ENCODE measurements at places on chromosomes 2 and 18.

GRCh38 chr2:40511661-40512213 lies 59.8 kb upstream of the SLC8A1 start:
- DNase-seq: no peak

GRCh38 chr2:853203-853870 lies 97.3 kb upstream of the SNTG2 start:
- no peak for DNase-seq

- DNase-seq: no peak
Measured at GRCh38 chr2:46481198-46482193, 2.1 kb downstream of the TMEM247 start.

DNA sequence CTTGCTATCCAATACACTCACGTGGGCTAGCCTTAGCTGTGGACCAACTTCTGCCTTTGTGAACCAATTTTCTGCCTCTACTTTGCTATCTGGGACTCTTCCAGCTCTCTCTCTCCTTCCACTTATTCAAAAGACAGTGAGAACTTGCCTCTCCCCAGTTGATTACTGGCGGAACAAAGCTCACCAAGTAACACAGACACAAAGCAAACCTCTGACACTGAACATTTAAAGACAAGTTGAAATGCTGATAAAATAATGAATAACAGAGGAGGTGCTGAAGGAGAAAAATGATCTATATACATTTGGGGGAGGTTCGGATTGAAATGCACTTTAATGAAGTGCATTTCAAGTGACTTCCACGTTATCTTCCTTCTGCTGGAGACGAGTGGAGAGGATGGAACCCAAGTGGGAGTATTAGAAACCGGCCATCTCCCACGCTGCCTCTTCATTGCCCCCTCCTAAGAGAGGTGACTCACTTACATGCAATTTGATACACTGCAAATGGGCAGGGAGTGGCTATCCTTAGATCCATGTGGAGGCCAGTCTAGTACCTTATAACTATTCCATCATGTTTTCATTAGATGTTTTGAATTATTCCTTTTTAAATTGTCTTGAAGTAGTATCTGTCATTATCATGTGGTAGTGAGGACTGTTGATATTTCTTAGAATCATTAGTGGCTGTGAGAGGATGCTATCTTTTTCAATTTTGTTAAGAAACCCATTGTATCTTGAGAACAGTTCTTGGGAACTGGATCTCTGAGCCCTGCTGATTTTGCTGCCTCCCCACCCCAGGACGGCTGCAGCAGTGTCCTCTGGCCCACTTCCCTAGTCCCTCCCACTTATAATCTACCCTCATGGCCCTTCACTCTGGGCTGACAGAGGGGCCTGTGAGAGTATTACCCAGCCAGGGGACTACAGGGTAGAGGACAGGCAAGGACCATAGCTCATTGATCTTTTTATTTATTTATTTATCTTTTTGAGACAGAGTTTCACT lies 6.0 kb upstream of the GLI2 start:
- DNase-seq: no peak

- no peak for DNase-seq
Measured at GRCh38 chr2:101151859-101152271, 683 bp upstream of the TBC1D8 start.

GRCh38 chr2:119248311-119248710 lies 24.7 kb downstream of the STEAP3 start:
- DNase-seq: no peak

GRCh38 chr2:28956415-28956826 lies 24.7 kb upstream of the TOGARAM2 start:
- DNase-seq: peak; percentile 53

DNA sequence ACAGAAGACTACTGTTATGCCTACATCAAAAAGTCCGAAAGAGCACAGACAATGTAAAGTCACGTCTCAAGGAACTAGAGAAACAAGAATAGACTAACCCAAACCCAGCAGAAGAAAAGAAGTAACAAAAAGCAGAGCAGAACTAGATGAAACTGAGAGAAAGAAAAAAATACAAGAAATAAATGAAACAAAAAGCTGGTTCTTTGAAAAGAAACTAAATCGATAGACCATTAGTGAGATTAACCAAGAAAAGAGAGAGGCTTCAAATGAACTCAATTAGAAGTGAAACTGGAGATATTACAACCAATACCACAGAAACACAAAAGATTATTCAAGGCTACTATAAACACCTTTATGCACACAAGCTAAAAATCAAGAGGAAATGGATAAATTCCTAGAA lies 271.8 kb downstream of the MBD2 start:
- no peak for DNase-seq

- DNase-seq: no peak
Measured at GRCh38 chr2:38933653-38934052, 44.0 kb downstream of the ARHGEF33 start.

GRCh38 chr2:203155406-203155805 lies 83.4 kb upstream of the CYP20A1 start:
- peak; percentile 34 for DNase-seq

- no peak for DNase-seq
Measured at GRCh38 chr18:64110692-64111480, 38.0 kb downstream of the LINC00305 start.

DNA sequence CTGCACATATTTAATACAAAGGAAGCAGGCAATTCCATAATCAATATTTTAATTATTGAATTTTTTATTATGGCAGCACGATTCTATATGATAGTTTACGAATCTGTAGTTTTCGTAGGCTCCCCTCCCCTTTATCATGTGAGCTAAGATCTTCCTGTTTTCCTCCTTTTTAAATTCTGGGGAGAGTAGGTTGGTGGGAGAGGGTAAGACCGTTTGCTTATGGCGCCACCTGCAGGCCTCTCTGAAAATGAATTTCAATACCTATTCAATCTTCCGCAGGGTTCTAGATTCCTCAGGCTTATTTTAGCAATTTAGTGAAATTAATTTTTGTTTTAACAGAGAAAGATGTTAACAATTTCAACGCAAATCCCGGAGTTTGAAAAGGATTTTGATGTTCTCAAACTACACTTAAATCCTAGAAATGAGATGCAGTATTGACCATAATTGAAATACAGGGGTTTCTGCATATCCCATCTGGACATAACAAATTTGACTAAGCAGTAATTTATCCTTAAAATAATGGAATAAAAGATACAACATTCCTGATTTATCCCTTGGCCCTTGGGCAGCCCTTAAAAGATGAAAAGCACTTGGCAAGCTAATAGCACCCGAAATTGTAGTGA lies 12.8 kb upstream of the GBX2 start:
- no peak for DNase-seq

DNA sequence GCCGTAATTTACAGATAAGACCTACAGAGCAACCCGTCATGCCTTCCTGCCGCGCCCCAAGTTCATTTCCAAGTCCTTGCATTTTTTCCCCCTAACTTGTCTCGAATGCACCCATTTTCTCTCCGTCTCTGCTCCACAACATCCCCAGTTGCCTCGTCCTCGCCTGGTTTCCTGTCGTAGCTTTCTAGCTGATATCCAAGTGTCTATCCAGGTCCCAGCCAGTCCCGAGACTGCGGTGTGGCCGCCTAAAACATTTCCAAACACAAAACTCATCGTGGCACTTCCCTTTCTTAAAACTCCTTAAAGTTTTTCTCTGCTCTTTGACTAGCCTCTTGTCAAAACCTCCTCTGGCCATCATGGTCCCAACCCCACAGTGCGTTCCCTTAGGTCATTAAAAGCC lies 1.2 kb upstream of the BARD1 start:
- DNase-seq: no peak

GRCh38 chr18:58321986-58322385 lies 278.0 kb downstream of the NEDD4L start:
- peak; percentile 24 for DNase-seq

DNA sequence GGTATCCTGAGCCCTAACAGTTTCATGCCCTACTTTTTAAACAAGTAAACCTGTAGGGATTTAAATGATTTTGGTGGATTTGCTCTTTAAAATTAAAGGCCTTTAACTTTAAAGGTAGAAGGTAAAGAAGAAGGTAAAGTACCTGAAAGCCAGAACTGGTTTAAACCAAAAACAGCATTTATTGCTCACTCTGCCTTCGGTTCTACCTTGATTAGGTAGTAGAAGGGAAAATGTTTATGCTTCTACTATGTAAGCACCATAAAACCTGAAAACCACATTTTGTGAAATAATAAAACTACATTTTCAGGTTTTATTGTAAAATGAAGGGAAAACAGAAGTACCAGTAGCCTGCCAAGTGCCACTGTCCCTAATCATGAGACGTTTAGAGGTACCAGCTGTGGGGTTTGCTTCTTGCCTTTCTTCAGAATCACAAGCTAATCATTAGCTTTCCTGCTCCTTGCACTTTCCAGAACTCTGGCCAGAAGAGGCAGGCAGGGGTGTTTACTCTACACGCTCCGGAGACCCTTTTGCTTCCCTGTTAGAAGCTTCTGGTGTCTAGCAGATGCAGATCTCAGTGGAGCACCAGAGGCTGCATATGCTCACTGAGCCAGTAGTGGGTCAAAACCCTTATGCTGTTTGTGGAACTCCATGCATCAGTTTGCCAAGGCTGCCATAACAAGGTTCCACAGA lies 33.3 kb downstream of the RPIA start:
- DNase-seq: no peak

GRCh38 chr2:212733273-212733672 lies 194.7 kb upstream of the ERBB4 start:
- no peak for DNase-seq

GRCh38 chr2:37326285-37326684 lies 1.7 kb upstream of the PRKD3 start:
- DNase-seq: no peak

- no peak for DNase-seq
Measured at GRCh38 chr2:232537079-232537478, 2.4 kb upstream of the CHRNG start.

DNA sequence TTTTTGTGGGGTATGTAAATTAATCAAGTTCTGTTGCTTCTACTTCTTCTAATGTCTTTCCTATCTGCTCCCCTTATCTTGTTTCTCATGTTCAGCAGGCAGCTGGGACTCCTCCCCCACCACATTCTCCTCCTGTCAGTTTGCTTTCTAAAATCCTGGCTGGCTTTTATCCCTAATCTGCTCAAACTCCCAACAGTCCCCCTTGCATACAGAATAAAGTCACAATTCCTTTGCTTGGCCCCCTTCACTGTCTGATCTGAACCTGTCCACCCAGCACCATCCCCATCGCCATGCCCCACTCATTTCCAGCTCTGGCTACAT lies 2.2 kb downstream of the CFAP221 start:
- DNase-seq: no peak

- DNase-seq: no peak
Measured at GRCh38 chr18:75478996-75479880, 51.7 kb upstream of the SMIM21 start.

- no peak for DNase-seq
Measured at GRCh38 chr2:18455236-18455862, 105.1 kb downstream of the RDH14 start.

GRCh38 chr18:10252494-10252893 lies 201.9 kb upstream of the APCDD1 start:
- DNase-seq: no peak

DNA sequence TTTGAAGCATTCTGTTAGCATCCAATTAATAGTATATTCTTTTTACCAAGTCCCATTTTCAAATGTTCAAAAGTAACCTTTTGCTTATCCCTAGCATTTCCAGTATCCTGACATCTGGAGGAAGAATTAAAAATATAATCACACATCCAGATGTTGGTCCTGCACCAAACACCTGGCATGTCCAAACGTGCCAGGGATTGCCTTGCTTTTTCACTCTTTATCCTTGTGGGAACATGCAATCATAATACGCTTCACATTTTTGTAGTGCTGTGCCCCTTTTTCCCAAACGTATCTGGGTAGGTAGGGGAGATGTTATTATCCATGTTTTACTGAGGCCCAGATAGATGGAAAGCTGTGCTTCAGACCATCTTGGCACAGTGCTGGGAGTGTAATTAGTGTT lies 133.0 kb downstream of the TPGS2 start:
- no peak for DNase-seq

DNA sequence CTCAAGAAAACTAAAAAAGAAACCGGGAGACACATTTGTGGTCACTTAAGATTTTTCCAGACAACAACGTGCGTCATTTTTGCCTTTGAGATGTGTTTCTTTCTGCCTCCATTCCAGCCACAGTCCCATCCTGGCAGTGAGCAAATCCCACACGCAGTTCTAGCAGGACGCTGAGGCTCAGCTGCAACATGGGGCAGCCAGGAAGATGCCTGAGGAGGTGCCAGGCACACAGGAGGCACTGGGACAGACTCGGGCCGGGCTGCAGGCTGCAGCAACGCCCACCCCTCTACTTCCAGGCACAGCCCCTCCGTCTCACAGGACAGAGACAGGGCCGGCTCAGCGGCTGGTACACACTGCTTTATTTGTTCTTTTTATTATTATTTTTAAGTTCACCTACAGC lies 13.1 kb downstream of the KLF11 start:
- no peak for DNase-seq

GRCh38 chr2:71507476-71507875 lies 54.1 kb downstream of the DYSF start:
- no peak for DNase-seq

GRCh38 chr18:78548261-78549058 lies 431.2 kb upstream of the SALL3 start:
- DNase-seq: no peak

- no peak for DNase-seq
Measured at GRCh38 chr2:23916727-23917405, 10.1 kb downstream of the ATAD2B start.

- DNase-seq: no peak
Measured at GRCh38 chr2:108858894-108859293, 72.3 kb downstream of the CCDC138 start.

- no peak for DNase-seq
Measured at GRCh38 chr18:69974365-69974764, 26.7 kb upstream of the CD226 start.

GRCh38 chr2:183536290-183536689 lies 412.0 kb downstream of the NUP35 start:
- no peak for DNase-seq

GRCh38 chr2:16255120-16255519 lies 314.8 kb downstream of the MYCN start:
- DNase-seq: no peak

DNA sequence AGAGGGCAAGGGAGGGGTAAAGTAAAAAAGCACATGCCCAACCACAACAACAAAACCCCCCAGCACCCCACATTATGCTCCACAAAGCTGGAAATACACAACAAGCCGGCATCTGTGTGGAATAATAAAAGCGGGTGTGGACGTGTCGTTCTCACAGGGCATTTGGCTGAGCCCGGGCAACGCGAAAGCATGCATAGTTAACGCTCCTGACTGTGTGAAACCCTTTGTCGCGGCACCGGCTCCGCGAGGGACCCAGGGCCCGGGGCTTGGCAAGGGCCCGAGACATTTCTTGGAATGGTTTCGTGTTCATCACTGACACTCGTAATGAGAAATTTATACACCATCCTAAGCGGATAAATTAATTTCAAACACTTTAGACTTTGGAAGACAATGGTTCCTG lies 165.6 kb downstream of the INHBB start:
- no peak for DNase-seq

DNA sequence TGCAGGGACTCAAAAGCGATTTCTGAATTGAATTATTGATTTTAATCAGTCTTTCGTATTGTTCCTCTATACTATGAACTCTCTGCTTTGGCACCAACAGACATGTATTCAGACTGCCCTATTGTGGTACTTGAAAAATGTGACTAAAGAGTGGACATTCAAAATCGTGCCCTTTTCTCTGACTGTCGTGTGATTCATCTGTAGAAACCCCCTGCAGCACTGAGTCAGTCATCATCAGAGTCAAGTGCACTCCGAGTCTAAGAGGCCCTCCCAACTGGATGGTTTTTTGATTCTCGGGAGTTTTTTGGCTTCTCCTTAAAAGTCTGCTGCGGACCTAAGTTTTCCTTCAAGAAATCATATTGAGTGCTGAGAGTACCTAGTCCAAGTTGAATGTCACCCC lies 96.4 kb upstream of the FOSL2 start:
- DNase-seq: no peak

GRCh38 chr2:216108310-216108966 lies 710 bp upstream of the XRCC5 start:
- DNase-seq: no peak

Data from CD4-positive, alpha-beta T cell (primary cell).